ENCODE measurements at places on chromosomes 5 and 9.

GRCh38 chr5:72109625-72110024 is 2.4 kb downstream of the MAP1B start:
- no peak for DNase-seq

- no peak for DNase-seq
Measured at GRCh38 chr5:36070687-36071571, 4.2 kb upstream of the UGT3A2 start.

DNA sequence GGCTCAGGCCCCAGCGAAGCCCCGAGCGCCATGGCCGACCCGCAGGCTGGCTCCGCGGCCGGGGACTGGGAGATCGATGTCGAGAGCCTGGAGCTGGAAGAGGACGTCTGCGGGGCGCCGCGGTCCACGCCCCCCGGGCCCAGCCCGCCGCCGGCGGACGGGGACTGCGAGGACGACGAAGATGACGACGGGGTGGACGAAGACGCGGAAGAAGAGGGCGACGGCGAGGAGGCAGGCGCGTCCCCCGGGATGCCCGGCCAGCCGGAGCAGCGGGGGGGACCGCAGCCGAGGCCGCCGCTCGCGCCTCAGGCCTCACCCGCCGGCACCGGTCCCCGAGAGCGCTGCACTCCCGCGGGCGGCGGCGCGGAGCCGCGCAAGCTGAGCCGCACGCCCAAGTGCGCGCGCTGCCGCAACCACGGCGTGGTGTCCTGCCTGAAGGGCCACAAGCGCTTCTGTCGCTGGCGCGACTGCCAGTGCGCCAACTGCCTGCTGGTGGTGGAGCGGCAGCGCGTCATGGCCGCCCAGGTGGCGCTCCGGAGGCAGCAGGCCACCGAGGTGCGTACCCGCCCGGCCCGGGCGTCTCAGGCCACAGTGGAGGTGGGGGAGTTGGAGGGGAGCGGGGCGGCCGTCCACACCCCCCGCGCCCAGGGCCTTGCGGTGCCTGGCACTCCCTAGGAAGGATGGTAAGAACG is 1.6 kb downstream of the DMRT2 start:
- DNase-seq = no peak

- no peak for DNase-seq
Measured at GRCh38 chr5:90311401-90311800, 98.2 kb downstream of the CETN3 start.

GRCh38 chr9:70569070-70569772 is 154.8 kb upstream of the KLF9 start:
- no peak for DNase-seq

DNA sequence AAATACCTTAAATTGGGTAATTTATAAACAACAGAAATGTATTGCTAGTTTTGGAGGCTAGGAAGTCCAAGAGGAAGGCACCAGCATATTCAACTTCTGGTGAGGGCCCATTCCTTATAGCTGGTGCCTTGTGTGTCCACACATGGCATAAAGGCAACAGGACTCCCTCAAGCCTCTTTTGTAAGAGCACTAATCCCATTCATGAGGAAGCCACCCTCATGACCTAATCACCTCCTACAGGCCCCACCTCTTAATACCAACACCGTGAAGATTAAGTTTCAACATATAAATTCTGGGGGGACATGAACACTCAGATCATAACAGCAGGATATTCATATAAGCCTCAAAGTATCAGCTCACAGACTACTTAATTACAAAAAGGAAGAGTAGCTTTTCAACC is 4.0 kb upstream of the PLAC8L1 start:
- no peak for DNase-seq

DNA sequence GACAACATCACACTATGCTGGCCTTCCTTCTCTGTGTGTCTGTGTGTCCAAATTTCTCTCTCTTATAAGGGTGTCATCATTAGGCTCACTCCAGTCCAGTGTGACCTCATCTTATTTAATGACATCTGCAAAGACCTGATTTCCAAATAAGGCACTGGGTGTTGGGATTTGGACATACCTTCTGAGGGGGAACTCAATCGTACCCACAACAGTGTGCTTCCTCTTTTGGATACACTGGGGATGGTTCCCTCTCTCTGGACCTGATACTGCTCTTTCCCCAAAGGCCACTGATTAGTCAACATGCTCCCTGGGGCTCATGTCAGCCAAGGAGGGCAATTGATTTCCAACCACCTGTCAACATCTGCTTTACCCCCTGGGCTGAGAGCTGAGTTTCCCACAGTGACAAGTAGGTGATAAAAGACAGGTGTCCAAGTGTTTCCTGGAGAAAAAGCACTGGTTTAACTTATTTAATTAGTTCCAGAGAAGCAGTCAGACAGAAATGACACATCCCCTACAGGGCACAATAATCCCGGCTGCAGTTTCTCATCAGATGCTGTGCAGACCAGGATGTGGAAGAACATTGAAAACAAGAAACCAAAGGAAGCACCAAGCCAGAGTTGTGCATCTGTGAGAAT is 17.8 kb upstream of the CEP72 start:
- DNase-seq = no peak

DNA sequence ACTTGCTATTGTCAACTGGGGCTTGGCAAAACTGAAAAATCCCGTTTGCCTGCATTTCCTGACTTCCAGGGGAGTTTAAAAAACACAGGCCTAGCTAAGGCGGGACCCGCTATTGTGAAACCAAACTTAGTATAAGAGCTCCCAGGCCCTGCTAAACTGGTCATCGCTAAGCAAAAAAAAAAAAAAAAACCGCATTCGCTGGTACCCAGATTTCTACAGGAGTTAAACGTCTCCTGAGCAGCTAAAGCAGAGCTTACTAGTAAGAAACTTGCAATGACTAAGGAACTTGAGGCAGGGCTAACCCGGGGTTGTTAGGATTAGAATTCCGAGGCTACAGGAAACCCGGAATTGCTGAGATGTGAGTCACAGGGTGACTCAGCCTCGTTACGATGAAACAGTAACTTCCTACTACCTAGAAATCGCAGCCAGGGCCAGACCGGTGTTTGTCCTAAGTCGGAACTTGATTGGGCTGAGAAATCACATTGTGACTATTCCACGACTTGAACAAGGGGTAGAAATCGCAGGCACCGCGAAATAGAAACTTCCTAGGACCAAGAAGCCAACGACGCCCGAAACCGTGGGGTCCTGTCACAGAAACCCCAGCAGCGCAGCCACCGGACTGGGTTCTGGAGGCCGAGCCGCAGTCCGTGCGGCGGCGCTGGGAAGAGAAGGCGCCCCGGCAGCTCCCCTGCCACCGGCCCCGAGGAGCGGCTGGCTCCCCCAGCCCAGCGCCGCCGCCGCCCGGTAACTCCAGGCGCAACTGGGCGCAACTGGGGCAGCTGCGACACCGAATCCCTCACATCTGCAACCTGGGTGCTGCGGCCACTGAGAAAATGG is 89.4 kb downstream of the ANXA2R start:
- DNase-seq = peak; percentile 89

GRCh38 chr9:79672236-79672635 is 100.5 kb downstream of the TLE4 start:
- DNase-seq = no peak

DNA sequence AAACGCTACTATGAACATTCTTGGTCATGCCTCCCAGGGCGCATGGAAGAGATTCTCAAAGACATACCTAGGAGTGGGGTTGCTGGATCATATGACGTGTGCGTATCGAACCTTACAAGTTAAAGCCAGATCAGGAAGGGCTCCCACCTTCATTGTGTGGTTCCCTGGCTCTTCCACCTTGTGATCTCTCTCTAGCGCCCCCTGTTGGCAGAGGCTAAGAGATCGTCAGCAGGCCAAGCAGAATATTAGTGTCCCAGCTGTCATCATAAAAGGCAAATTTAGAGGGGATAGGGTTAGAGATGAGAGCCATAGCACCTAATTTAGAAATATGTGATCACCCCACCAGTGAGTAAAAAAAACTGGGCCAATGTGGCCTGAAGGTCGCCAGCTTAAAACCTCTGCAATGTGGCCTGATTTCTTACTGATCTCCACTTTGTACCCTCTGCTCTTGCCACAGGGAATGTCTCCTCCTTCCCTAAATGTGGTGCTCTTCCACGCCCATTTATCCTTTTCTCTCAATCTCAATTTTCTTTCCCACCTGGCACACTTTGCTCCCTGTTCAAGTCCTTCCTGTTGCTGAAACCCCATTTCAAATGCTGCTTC is 91.7 kb upstream of the SHB start:
- DNase-seq = peak; percentile 13

DNA sequence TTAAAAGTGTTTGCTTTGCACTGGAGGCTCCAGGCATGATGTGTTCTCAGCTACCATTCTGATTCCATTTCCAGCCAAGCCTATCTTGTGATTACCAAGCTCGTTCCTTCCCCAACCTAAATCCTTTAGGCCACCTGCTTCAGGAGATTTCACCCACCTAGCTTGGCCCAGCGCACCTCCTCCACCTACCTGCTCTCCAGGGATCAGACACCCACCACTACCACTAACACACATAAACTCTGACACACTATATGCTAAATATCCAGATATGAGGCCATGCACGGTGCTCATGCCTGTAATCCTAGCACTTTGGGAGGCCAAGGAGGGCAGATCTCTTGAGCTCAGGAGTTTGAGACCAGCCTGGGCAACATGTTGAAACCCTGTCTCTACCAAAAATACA is 2.4 kb downstream of the MYORG start:
- DNase-seq = no peak

- no peak for DNase-seq
Measured at GRCh38 chr5:73446631-73447529, 1.7 kb downstream of the FOXD1 start.

GRCh38 chr9:97394881-97395280 is 17.0 kb upstream of the TDRD7 start:
- DNase-seq = no peak

DNA sequence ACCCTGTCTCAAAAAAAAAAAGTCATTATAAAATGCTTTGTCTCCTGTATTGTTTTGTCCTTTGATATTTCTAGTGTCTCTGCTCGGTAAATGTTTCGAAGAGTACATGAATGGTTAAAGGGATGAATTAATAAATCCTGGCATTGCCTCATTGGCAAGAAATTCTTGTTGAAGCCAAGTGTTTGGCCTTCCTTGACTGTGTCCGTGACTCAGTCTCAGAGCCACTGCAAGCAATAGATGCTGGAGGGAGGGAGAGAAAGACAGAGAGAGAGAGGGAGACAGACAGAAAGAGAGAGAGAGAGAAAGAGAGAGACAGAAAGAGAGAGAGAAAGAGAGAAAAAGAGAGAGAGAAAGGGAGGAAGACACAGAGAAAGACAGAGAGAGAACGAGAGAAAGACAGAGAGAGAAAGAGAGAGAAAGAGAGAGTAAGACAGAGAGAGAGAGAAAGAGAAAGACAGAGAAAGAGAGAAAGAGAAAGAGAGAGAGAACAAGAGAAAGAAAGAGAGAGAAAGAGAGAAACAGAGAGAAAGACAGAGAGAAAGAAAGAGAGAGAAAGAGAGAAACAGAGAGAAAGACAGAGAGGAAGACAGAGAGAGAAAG is 72.5 kb upstream of the RXRA start:
- no peak for DNase-seq

DNA sequence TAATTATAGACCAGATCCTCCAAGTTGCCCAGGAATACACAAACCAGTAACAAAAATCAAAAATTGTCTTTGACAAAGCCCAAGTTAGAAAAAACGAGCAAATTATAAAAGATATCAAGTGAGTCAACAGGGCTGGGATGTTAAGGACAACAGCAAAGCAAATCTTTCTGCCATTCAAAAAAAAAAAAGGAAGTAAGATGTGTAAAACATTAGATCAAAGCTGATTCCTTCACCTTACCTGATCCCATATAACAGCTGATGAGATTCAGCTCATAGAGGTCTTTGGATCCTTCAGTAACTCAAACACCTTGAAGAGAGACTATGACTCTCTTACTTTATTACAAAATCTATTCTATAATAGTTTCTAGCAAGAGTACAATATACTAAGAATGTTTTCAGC is 100.9 kb downstream of the STRBP start:
- no peak for DNase-seq

GRCh38 chr5:126219616-126220015 is 203.6 kb upstream of the GRAMD2B start:
- no peak for DNase-seq

DNA sequence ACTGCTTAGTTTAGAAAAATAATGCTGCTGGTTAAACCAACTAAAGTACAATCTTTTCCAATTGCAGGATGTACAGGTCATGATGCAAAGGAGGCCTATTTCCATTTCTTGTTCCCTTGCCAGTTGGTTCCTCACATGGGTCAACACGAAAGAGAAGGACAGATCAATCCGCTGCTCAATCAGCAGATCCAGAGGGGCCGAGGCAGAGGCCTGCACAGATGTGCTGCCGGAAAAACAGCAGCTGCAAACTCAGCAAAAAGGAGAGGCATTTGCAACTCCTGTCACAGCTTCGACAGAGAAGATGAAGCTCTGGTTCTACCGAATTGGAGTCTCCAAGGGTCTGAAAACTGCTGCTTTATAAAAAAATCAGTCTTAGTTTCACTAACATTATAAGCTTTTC is 69.8 kb downstream of the NIPSNAP3B start:
- DNase-seq = no peak

GRCh38 chr5:75670577-75670976 is 46.7 kb downstream of the POC5 start:
- no peak for DNase-seq

DNA sequence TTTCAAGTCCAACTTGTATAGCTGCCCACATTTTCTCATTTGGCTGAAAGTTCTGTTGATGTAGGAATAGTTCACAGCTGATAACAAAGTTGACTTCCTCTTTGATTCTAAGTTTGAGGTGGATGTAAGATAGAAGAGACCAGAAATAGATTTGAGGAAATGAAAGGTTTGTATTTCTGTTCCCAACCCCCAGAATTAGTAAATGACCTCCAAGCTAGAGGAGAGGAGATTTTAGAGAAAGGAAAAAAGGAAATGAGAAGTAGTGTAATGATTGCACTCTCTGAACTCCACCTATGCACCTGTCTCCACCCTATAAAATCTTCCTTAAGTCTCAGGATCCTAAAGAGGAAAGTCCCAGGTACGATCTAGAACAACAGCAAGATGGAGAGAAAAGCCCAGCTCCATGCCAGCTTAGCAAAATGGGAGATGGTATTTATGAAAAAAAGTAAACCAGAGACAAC is 130.4 kb upstream of the POC5 start:
- DNase-seq = no peak

DNA sequence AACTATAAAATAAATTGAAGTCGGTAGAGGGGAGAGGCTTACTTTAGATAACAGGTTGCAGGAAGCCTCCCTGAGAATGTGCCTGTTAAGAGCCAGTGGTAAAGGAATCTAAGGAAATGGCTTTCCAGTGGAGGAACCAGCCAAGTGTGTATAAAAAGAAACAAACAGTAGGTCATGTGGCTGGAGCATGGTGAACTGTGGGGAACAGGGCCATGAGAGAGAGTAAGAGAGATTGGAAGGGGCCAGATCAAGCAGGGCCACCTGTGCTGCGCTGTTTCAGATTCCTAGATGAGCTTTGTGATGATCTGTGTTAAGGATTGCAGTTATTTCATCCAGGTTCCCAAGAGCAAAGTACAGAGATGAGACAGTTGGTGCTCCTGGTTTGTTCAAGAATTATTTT is 152.7 kb upstream of the SGCD start:
- DNase-seq = no peak

- no peak for DNase-seq
Measured at GRCh38 chr5:127418974-127419682, 98.3 kb upstream of the PRRC1 start.

GRCh38 chr5:159874263-159874662 is 42.0 kb upstream of the ADRA1B start:
- no peak for DNase-seq
